Hippocampal formation (tissue), 2 donors: ENCODE measurements at places on chromosomes 1 and 21.

DNA sequence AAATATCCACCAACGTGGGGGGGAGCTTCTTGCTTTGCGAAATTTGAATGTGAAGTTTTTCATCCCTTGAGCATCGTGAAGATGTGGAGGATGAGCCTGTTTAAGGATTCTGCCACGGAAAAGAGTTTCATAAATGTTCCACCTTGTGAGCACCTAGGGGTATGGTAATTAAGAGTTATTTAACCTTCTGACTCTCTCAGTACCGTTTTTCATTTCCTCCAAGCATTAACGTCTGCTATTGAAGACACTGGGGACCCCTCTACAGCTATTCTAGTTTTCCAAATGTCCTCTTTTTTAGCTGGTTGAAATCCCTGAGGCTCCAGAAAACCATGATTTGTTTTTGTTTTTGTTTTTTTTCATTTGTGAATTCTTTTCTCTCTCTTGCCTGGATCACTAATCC is 79.1 kb upstream of the GALNT2 start:
- DNase-seq = no peak

- DNase-seq = no peak
Measured at GRCh38 chr1:198123133-198123532, 33.7 kb upstream of the NEK7 start.

DNA sequence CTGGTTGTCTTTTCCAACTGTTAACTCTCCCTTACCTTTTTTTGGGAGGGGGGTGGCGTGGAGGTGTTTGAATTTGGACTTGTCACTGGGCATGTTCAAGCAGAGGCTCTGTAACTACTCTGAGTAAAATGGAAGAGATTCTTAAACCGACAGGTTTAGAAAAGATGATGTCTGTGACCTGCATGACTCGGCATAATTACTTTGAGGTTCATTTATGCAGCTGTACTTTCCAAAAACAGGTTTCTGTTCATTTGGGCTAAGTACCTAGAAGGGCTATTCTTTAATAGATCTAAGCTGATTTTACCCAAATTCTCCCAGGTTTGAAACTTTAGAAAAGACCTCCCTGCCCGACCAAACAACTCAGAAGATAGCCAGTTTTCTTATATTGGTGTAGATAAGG is 80.3 kb downstream of the SLC35A3 start:
- DNase-seq = no peak

- DNase-seq = no peak
Measured at GRCh38 chr1:39707506-39707905, 16.3 kb upstream of the HPCAL4 start.

- DNase-seq = peak; percentile 59
Measured at GRCh38 chr1:234600418-234601281, 9.3 kb downstream of the IRF2BP2 start.

DNA sequence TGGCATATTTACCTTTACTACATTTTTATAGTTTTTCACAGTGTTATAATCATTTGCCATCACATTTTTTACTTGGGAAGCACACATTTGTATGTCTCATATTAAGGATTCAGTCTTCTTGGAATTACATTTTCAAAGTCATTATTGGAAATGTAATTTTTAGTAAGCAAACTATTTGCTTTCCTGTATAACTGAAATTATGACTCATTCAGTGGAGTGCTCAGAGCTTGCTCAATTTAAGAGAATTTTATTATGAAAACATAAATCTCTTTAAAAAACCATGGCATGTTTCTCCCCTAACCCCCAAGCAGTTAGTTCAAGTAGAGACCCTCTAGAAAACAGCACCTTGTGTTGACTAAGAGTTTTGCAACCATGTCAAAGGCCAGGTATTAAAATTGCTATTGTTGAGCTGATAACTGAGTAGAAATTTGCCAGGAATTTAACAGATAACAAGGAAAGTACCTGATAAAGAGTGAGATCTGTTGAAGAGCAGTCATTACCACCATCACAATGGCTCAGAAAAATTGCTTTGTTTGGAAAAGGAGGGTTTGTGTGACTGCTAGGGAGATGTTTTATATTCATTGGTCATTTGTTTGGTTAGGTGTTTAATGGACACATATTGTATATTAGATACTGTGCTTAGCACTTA is 105.9 kb downstream of the KCNK2 start:
- no peak for DNase-seq

DNA sequence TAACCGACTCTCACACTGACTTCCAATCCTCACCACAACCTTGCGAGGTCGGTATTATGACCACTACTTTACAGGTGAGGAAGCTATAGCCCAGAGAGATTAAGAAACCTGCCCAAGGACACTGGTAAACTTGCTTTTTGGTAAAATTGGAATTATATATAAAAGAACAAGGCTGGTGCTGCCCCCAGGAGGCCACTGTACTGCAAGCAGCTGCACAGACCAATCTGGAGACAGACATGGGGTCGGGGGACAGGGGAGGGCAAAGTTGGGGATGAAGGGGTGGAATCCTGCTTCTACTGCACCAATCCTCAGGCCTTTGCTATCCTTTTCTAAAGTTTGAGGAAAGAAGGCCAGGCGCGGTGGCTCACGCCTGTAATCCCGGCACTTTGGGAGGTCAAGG is 280.8 kb downstream of the SPATA17 start:
- no peak for DNase-seq

DNA sequence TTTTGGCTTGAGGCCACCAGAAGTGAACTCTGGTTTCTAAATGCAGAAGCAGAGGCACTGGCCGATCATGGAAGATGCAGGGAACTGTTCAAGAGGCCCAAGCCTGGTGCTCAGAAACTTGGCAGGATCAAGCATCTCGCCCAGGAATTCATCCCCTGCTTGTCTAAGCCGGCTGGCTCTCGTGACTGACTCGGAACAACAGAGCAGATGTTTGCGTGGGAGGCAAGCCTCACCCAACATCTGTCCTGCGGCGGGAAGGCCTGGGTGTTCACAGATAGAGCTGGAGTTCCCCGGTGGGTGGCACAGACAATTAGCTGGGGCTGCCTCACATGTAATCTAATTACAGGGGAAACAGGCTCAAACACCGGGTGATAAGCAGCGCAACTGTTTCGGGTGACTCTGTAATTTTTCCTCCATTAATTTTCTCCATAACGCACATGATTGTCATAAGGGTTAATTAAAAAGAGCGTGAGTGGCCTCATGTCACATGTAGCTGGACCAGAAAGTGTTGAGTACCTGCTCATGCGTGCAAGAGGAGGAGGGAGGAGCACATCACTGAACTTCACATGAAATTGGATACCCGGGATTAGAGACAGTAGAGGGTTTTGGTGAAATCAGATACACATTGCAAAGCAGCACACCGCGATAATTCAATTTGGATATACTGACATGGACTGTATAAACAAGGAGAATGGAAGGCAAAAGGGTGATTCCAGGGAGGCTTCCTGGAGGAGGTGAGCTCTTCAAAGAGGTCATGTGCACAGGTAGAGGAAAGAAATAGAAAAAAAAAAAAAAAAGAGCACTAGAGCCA is 180.0 kb downstream of the ETS2 start:
- no peak for DNase-seq

DNA sequence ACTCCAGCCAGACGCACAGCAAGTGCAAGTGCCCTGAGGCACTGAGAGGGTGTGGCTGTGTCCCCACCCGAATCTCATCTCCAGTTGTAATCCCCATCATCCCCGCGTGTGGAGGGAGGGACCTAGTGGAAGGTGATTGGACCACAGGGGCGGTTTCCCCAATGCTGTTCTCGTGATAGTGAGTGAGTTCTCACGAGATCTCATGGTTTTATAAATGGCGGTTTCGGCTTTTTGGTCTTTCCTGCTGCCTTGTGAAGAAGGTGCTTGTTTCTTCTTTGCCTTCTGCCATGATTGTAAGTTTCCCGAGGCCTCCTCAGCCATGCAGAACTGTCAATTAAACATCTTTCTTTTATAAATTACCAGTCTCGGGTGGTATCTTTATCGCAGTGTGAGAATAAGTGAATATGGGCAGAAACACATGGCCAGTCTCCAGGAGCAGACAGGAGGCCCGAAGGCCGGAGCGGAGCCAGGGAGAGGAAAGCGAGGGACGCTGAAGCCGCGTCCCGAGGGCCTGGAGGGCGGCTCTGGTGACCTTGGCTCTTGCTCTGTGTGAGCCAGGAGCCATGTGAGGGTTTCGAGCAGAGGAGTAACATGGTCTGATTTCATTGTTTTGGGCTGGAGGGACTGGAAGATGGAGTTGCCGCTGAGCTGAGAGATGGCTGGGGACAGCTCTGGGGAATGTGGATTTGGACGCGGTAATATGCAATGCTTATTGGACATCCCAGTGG is 76.0 kb upstream of the C1orf174 start:
- no peak for DNase-seq

DNA sequence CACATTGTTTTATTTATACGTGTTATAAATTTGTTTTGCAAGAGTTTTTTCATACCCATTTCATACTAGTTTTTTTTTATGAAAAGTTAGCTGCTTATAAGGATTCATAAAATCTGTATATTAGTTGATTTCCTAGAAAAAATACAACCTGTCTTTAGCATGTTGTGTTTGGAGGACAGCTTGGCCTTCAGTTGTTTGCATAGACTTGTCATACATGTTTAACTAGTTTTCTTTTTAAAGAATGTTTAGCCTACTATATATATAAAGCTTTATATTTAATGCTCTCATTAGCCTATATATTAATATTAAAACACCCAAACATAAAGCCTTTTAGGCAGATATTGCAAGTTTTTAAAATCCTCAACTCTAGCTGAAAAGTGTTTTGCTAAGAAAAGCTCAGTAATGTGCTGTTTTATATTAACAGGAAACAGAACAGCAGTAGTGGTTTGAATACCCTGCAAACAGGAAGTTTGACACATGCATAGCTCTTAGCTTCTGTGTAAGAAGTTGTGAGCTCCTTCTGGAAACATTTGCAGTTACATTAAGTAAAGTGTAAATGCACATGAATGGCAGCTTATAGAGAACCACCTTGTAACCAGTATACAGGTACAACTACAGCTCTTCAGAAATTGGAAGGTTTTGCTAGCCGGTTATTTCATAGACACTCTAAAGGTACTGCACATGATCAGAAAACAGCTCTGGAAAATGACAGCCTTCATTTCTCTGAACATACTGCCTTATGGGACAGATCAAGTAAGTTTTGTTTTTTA is at the start of gene PRKACB:
Gene PRKACB, plus strand, starts transcription at position 476 of the 770 bp plus-strand sequence. Its CDS starts 91 bp downstream, at position 567.
- peak; percentile 35 for DNase-seq

GRCh38 chr1:194014014-194014413 is 827.6 kb upstream of the B3GALT2 start:
- DNase-seq = no peak

GRCh38 chr1:35574655-35575415 is 1.7 kb downstream of the TFAP2E start:
- DNase-seq = no peak

DNA sequence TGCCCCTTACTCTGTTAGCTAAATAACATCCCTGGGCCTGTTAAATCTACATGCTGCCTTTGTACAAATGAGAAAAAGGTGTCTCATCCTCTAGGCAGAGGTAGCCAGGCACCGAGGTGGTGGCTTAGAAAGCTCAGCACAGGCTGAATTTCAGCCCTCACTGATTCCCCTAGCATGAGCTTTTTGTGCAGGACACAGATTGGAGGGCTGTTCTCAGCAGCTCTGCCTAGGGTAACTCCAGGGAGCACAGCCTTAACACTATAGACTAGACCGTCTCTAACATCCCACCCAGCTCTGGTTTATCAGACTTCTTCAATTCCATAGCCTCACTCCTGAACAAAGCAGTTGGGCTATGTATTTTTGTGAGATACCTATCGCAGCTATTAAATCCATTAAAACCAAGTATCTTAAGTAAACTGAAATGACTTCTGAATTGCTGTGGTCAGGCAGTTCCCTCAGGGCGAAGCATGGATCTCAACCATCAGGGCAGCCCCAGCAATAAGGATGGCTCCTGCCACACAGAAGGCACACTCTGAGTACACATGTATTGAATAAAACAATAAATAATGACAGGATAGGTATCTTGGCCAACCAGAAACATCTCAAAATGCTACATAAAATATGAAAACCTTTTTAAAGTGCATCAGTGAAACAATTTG is 14.8 kb downstream of the S100A6 start:
- DNase-seq = no peak

- DNase-seq = no peak
Measured at GRCh38 chr21:33011462-33011861, 14.3 kb upstream of the OLIG2 start.

GRCh38 chr1:36530261-36530660 is 47.5 kb upstream of the CSF3R start:
- no peak for DNase-seq

GRCh38 chr1:42006836-42007235 is 88.1 kb upstream of the HIVEP3 start:
- DNase-seq = no peak

DNA sequence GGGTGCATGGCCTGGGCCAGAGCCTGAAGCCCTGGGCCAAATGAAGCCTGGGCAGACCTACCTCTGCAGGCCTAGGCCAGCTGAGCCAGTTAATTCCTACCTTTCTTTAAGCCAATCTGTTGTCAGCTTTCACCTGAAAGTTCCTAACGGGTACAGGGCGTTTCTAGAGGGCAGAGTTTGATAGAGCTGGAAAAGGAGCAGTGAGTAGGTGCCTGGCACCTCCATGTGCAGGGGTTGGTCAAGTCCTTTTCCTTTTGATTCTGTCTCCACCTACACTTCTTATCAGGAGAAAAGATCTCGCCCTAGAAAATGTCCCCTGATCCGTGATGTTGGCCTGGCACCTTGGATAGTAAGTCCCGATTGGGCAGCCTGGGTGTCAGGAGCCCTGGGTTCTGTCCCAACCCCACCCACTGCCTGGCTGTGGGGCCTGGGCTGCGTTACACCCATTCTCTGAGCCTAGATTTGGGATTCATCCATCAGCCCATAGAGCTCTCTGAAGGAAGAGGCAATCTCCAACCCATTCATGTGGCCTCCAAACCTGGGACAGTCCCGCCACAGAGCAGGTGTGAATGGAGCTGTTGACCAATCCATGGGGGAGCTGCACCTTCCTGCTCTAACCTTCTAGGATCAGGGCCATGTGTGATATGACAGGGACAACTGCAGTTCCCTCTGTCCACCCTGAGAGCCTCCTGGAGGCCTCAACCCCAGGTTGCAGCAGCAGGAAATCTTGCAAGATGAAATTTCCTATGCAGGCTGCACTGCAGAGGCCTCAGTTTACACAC is 304.3 kb downstream of the MATN1 start:
- no peak for DNase-seq

- DNase-seq = no peak
Measured at GRCh38 chr21:15401331-15401730, 328.5 kb upstream of the USP25 start.

GRCh38 chr1:2085080-2085479 is 34.9 kb downstream of the PRKCZ start:
- no peak for DNase-seq

- no peak for DNase-seq
Measured at GRCh38 chr1:201816309-201816854, 12.6 kb upstream of the IPO9 start.

DNA sequence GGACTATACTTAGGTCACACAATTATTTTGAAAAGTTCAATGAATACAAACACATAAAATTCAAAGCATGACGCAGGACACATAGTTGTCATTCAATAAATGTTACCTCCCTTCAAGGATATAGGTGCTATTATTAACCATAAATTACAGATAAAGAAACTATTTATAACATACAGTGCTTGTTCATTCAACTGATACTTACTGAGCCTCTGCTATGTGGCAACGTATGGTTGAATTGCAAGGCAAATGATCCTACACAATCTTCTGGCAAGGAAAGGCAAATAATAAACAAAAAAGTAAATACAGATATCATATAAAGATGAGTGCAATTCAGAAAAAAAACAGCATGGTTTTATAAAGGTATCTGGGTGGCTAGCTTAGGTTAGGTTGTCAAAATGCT is 614.7 kb downstream of the LTN1 start:
- no peak for DNase-seq
